CD8-positive, alpha-beta memory T cell (primary cell): ENCODE measurements at places on chromosomes 6 and 20. TPM values are rescaled to one million over a fixed set of nuclear protein-coding genes. Genes with fewer than 3 reads are reported as not detected.

- no peak for DNase-seq
Observed at GRCh38 chr6:7886132-7886531, 24.5 kb downstream of the TXNDC5 start.

- no peak for DNase-seq
Observed at GRCh38 chr20:38771621-38772020, 23.4 kb downstream of the ACTR5 start.

Gene CDH4
- 0.22 TPM for polyA plus RNA-seq

DNA sequence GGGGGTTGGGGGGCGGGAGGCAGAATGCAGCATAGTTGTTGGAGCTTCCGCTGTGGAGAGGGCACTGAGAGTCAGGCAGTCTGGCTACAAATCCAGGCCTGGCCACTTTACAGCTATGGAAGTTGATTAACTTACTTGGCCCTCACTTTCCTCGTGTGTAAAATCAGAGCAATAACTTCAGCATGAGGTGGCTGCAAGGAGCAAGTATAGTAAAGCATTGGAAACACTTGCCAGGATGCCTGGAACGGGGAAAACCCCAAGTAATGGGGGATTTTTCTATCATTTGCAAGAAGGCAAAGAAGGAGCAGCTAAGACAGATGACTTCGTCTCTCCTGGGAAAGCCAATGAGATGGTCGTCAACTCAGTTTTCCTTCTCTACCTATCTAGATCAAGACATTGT lies 35.8 kb downstream of the AGPAT4 start:
- no peak for DNase-seq

DNA sequence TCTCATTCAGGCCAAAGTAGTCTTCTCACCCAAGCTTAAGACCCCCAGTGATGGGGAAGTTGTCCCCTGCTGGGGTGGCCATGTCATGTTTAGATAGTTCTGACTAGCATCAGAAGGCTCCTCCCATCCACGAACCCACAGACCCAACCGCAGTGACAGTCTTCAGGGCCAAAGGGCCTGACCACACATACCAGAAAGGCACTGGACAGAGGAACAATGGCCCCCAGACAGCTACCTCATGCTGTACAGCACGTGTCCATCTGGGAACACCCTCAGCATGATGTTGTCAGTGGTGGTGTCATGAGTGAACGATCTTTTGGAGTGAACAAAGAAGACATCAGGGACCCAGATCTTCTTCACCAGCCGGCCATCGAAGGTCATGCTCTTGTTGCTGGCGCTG lies 46.3 kb downstream of the GABRR2 start:
- no peak for DNase-seq

Gene VGLL2
- not detected for polyA plus RNA-seq

GRCh38 chr6:74409447-74409846 lies 713.4 kb downstream of the CD109 start:
- DNase-seq, result no peak

GRCh38 chr6:40710626-40711330 lies 123.6 kb upstream of the LRFN2 start:
- no peak for DNase-seq

DNA sequence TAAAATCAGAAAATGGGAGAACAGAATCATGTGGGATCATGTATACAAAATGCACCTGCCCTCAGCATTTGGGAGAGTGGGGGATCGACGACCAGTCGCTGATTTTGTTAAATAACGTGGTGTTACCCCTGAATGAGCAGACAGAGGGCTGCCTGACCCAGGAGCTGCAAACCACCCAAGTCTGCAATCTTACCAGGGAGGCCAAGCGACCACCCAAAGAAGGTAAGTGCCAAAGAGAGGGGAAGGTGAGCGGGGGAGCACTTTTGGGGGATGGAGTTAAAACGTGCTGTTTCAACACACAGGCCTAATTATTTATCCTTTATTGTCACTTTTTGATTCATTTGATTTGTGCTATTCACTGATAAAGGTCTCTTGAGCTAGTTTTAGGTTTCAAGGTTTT lies 4.1 kb downstream of the ADGRB3 start:
- DNase-seq, result no peak

DNA sequence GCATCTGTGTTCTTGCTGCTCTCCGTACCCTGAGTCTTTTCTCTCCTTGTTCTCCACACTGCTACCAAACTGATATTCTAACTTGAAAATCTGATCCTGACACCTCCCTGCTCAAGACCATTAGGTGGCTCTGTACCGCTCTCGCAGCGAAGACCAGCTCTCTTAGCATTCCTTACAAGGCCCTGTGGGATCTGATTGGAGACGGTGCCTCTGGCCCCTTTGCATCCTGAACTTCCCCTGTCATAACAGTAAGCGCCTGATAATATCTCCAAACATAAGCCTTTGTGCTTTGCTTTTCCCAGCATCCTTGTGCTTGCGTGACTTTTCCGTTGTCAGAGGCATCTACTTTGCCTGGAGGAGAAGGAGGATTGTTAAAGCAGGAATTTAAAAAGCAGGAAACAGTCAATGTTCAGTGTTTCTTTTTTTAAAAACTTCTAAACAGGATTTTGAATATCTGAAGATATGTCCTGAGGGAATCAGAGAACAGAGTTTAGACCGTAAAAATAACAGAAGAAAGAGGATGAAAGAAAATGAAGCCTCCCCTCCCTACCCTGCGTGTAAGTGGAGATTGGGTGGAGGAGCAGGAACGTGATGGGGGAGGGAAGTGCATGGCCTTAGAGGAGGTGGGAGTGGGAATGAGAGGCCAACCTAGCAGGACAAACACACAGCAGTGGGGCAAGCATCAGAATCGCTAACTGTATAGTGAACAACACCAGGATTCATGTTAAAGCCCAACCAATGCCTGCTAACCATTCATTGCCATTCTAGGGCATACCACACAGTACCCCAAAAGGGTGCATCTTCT lies 89.2 kb upstream of the STMND1 start:
- DNase-seq, result no peak

Gene CRIP3
- polyA plus RNA-seq, result not detected

Gene TFAP2D
- polyA plus RNA-seq, result 0.16 TPM

GRCh38 chr6:168793649-168794048 lies 352.7 kb downstream of the SMOC2 start:
- no peak for DNase-seq

Gene OLIG3
- not detected for polyA plus RNA-seq

Gene EFCAB8
- not detected for polyA plus RNA-seq

DNA sequence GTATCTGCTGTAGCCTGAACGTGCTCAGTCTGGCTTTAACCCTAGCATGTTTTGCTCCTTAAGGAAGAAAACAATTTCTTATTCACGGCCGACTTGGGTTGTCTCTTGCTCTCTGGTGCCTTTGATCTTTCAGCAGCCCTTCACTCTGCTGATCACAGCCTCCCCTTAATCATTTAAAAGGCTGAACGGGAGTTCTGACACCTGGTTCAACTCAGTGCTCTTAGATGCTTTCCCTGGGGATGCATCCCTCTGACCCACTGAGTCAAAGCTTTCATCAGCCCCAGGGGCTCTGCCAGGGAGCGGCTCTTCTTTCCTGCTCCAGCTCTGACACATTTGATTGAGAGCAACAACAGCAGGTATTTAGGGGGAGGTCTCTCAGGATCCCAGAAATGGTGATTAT lies 79.0 kb upstream of the FYN start:
- DNase-seq, result no peak

DNA sequence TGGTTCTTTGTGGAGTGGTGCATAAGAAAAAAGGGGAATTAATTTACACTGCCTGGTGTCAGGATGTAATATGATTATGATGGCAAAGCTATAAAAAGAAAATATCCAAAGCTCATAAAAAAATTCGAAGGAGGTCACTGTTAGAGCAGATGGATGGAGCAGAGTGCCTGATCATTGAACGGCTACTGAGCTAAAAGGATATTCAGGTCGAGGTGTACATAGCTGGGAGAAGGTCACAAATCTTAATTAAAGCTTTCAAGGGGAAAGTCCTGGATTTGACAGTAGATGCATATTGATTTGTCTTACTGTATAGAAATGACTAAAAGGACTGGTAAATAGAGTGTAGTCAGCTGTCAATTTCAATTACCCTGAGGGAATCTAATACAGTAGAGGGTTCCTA lies 84.4 kb downstream of the PKIB start:
- no peak for DNase-seq

DNA sequence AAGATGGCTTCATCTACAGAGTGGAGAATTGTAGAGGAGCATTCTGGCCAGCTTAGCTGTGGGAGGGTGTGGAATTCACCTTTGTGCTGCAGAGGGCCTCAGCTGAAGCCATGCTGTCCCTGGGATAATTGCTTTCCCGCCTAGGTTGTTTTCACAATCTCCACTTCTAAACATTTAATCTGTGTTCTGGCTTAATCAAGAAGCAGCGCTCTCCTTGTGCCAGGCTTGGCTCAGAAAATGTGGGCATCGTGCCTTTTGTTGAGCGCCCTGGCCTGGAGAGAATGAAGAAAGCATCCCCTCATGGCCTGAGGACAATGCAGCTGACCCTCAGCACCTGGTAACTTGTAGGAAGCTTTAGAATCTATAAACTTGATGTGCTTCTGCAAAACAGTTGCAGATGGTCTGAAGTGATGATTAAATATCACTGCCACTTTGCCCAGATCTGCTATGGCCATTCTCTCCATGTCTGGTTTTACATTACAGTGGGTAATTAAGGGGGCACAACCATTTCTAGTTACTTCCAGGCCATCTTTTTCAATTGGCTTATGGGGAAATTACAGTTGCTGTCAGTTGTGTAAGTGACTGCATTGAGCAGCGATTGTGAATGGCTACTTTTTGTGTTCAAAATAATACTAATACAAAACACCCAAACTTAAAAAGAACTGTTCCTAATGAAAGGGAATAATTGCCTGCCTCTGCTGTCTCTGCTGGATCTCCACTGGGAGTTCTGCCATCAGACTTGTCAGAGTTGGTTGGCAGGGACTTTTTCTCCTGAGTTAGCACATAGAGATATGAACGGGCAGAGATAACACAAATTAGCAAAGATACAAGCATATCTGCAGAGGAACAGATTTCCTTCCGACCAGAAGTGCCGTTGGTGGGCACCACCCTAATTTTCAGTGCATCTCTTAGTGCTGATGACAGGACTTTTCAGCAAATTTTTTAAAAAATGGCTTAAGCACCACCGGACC lies 18.4 kb downstream of the CTNNBL1 start:
- no peak for DNase-seq

DNA sequence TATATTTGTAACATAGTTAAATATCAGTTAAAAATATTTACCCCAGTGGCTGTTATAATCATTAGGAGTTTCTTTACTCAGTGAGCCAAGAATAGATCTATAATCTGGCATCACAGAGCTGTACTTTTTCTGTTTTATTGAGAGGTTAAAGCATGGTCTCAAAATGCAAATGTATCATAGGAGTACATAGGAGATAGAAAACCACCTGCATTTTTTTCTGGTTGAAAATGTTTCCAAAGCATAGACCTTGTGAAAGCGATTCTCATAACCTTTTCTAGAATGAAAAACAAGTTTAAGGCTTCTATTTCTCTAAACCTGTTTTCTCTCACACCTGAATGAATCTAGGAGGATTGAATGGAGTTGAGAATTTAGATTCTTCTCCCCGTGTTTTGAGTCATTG lies 14.4 kb downstream of the KCNQ5 start:
- no peak for DNase-seq

DNA sequence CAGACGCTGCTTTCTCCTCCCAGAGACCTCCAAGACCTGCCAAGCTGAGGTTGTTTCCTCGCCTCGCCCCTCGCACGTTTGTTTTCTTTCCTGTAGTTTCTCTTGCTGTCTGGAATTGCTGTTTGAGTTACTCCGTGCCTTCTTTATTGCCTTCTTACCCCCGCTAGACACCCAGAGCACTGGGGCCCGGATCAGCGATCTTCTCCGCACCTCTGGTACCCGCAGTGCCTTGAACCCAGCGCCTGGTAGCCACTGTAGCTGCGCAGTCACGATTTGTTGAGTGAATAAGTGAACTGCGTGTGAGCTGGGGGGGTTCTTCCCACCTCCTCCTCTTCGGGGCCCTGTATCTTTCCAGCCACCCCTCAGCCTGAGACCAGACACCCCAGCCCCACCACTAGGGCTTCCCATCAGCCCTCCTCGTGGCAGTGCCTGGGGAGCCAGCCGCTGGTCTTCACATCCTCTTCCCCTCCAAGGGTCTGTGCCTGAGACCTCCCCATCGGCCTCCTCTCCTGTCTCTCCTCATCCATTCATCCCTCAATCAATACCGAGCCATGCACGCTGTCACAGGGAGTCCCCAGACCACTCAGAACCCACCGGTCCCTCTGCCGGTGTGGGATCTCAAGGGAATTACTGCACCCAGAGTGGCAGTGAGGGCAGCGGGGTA lies 849 bp upstream of the BMP7 start:
- no peak for DNase-seq

DNA sequence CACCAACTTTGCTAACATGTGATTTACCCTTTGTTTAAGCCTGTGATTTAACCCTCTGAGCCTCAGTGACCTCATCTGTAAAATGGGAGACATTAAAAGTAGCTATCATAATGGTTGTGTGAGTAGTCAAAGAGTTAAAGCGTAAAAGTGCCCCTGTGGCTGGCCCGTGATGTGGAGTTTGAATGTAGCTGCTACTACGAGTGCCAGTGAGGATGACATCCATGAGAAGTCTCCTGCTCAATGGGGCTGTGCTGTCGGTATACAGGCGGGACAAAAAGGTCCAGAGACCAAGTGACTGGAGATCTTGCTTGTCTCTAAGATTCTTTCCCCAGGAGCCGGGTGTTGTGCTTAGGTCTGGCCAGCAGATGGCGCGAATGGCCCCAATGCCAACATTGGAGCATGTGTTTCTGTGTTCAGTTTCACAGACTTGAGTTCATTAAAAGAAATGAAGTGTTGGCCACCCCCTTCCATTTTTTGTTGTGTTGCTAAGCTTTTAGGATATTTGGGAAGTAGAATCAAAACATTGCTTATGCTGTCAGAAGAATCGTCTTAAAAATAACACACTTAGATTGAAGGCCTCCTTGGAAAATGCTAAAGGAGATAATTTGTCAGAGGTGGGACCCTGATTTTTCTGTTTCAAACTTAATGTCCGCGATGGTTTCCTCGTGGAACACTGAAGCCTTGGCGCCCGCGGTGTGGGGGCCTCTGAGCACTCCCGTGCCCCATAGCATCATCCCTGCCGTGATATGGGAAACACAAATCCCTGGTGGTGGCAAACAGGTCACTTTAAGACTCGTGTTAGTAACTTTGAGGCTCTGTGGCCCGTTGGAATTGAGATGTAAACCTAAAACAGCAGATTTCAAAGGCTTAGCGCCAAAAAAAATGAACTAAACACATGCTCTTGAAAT lies 9.3 kb upstream of the RBM38 start:
- peak; percentile 78 for DNase-seq

GRCh38 chr6:143677577-143677890 lies 231 bp upstream of the PHACTR2 start:
- no peak for DNase-seq

Gene CGA
- polyA plus RNA-seq, result not detected

- DNase-seq, result no peak
Observed at GRCh38 chr6:101630941-101631340, 237.4 kb downstream of the GRIK2 start.

Gene BMP7
- not detected for polyA plus RNA-seq

DNA sequence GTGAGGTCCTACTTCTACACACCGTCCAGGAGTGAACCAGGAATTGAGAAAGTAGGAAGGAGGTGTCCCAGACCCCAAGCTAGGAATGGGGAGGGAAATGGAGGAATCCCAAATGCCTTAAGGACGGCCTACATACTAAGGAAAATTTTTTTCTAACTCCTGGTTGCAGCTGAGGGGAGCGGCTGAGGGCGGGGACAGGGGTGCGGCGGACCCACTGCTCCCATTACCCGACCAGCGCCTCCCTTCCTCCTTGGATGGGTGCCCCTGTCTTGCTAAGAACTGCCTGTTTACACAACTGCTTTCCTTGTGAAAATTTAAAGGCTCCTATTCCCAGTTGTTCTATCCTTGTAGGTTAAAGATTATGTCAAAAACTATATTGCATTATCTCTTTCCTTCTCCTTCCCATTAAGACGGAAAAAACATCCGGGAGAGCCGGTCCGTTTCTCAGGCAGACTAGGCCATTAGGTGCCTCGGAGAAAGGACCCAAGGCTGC lies 699 bp upstream of the HSPA1B start:
- no peak for DNase-seq
